ENCODE measurements at places on chromosomes 2 and 18.

GRCh38 chr2:119265693-119266066 lies 42.0 kb downstream of the STEAP3 start:
- DNase-seq, result no peak

DNA sequence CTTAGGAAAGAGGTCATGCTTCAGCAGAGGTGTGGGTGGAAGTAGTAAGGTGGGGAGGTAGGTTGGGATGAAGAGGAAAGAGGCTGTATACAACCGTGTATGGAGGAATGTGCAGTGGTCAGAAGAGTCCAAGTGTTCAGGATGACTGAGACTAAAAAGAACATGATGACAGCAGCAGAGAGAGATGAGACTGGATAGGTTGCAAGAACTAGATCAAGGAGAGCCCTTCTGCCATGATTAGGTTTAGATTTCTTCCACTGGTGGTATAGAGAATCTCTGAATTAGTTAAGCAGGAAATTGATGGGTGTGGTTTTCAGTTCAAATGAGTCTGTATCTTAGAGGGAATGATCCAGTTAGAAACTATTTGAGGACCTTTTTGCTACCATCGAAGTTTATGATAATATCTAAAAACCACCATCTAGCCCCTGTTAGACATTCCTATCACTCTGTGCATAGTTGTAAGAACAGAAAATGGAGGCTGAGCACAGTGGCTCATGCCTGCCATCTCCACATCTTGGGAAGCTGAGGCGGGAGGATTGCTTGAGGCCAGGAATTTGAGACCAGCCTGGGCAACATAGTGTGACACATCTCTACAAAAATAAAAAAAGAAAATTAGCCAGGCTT lies 221.0 kb downstream of the LTBP1 start:
- DNase-seq, result no peak

DNA sequence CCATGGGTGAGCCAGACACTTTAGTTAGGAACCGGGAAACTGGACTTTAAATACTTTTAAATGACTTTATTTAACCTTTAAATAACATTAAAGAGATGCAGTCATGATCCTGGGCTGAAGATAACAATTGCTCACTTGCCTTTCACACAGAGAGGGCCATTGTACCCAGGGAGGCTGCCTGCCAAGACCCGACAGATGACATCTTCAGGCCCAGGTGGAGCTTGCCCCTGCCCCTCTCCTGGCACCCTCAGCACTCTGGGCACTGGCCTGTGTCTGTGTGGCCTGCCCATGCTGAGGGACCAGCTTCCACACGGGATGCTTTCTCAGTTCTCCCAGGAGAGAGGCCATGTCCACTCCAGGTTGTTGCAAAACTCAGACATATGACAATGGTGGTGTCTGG lies 216.4 kb upstream of the MYT1L start:
- DNase-seq, result no peak

DNA sequence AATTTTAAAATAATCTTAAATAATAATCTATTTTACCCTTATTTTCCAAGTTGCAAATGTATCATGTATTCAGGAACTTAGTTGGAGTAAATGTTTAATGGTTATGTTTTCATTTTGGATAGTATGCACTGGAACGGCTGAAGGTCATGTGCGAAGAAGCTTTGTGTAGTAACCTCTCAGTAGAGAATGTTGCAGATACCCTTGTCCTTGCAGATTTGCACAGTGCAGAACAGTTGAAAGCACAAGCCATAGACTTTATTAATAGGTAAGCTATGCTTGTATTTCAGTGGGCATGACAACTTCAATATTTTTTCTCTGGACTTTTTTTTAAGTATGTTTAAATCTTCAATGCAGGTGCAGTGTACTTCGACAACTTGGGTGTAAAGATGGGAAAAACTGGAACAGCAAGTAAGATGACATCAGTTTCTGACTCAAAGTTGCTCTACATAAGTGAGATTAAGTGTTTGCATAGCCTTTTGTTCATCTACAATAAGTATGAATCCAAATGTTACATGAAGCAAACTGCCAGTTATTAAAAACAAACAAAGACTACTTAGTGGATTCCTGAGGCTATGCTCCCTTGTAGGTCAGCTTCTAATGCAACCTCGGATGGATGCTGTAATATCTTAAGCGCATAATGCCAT lies 63.1 kb downstream of the SPOPL start:
- DNase-seq, result no peak

DNA sequence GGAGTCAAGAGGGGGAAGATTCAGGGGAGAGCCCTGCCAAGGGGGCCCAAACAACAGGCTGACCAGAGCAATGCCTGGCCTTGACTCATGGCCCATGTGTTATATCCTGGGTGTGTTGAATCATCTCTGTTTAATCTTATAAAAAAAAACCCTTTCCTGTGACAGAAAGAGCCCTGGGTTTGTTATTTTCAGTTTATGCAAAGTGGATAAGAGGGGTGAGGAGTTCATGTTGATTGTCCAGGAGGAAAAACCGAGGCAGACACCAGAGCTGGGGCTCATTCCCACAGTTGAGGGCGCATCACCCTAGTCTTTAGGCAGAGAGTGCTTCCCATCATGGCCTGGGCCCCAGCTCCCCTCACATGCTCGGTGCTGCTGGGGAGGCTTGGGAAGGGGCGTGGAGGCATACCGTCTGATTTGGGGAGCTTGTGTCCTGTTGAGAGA lies 30.9 kb upstream of the IL37 start:
- no peak for DNase-seq

DNA sequence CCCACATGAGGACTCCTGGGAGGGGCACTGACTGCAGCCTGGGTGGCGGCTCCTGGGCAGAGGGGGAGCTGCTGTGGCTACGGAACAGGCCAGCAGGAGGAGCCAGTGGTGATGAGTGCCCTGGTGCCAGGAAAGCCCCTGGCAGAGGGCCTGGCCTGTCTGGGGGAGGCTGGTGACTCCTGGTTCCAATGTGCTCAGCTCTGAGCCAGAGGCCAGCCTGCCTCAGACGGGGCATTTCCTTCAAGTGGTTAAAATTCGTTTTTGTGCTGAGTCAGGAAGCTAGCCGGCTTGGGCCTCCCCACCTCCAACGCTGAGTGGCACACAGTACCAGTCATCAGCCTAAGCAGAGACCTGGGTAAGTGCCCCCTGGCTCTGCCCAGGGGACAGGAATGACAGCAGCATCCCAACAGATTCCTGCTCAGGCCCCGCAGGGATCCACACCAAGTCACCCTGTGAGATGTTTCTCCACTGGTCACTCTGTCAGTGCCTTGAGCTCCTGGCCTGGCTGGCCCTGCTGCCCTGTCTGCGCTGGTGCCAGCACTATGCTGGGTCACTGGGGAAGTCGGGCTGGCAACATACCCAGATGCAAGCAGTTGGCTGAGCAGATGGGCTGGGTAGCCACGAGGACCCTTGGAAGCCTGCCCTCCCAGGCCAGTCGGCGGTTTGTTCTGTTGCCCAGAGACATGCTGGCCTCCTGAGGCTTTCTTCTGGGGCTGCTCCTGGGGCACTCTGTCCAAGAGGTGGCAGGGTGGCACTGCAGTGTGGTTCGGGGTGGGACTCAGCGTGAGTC lies 7.1 kb upstream of the KLF11 start:
- peak; percentile 89 for DNase-seq

Measured in T1000 (cell line).